ENCODE measurements at places on chromosomes 12 and 14.

- DNase-seq: no peak
Observed at GRCh38 chr14:61923348-61923747, 161.1 kb downstream of the SNAPC1 start.

- peak; percentile 77 for DNase-seq
Observed at GRCh38 chr12:12807970-12808702, 5.0 kb upstream of the DDX47 start.

DNA sequence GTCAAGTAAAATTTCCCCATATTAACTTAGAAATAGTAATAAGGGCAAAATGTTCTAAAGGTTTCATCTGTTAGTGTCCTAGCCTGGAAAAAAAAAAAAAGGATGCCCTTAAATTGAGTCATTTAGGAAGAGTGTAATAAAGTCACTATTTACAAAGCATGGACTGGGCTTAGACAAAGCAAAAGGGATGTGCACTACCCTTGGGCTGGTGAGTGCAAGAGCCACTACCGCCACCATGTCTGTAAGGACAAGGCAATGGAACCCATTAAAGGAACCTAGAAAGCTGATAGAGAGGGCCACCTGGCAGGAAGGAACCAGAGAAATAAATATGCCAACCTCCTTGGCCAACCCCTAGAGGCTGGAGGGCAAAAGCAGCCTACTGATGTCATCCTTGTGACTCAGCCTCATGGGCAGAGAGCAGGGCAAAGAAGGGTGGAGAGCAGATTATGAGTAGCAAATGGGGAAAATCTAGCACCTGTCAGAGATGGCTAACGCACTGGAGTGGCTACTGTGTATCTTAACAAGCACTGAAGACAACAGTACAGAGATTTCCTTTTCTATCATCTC is 59.5 kb upstream of the FUT8 start:
- DNase-seq: no peak

- no peak for DNase-seq
Observed at GRCh38 chr12:74689071-74689655, 151.5 kb downstream of the ATXN7L3B start.

DNA sequence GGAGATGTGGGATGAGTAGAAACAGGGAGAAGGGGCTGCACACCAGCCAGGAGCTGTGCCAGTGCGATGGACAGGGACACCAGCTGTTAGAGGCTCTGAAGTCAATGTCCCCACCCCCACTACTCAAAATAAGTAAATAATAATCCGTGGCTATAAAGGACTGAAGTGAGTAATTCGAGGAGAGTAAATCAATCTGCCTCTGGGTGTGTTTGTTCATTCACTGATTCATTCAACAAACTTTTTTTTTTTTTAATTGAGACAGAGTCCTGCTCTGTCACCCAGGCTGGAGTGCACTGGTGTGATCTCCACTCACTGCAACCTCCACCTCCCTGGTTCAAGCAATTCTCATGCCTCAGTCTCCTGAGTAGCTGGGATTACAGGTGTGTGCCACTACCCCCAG is 363.6 kb downstream of the TMEM132D start:
- DNase-seq: no peak

DNA sequence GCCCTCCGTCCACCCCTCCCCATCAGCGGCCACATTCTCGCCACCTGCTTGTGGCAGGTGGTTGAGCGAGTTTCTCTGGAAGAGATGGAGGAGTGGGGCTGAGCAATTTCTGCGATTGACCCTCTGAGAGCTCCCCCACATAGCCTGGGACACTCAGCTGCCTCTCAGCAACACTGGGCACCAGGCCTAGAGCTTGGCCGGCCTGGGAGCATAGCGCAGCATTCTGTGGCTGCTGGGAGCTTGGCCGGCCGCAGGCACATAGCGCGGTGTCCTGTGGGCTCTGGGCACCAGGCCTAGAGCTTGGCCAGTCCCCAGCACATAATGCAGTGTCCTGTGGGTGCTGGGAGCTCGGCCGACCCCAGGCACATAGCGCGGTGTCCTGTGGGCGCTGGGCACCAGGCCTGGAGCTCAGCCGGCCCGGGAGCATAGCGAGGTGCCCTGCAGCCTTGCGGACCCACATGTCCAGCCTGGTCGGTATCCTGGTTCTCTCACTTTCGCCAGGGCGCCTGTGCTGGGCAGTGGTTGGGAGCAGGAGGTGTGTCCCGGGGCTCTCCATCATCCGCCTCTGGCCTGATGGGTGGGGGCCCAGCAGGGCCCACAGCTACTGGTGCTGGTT is 43.8 kb downstream of the LRCOL1 start:
- no peak for DNase-seq

GRCh38 chr12:29187756-29188155 is 38.7 kb downstream of the FAR2 start:
- DNase-seq: no peak

DNA sequence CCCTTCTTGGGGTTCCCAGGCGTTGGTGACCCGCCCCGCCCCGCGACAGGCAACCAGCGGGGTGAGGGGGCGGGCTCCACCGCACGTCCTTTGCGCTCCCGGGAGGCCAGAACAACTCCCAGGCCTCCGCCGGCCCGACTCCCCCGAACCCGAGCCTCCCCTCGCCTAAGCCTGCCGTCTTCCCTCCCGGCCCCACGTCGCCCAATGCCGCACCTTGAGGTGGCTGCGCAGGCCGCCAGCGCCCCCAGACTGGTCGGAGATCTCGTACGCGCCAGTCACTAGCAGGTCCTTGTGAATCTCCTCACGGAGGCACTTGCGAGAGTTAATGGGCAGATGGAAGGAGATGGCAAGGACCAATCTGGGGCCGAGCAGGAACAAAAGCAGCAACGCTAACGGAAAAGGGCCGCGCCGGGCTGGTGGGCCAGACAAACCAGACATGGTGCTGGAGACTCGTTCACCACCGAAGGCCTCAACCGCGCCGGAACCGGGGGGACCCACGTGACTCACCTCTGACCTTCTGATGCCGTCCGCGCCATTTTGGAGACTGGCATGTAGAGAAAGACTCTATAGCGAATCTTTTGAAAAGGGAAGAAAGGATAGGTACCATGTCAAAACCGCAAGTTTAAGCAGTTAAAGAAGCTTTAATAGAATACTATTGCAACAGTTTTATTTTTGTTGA is at the start of gene TMED10:
Gene TMED10, minus strand, starts transcription at position 471 of the 679 bp plus-strand sequence. Its CDS starts 33 bp downstream, at position 438.
- DNase-seq: peak; percentile 94

DNA sequence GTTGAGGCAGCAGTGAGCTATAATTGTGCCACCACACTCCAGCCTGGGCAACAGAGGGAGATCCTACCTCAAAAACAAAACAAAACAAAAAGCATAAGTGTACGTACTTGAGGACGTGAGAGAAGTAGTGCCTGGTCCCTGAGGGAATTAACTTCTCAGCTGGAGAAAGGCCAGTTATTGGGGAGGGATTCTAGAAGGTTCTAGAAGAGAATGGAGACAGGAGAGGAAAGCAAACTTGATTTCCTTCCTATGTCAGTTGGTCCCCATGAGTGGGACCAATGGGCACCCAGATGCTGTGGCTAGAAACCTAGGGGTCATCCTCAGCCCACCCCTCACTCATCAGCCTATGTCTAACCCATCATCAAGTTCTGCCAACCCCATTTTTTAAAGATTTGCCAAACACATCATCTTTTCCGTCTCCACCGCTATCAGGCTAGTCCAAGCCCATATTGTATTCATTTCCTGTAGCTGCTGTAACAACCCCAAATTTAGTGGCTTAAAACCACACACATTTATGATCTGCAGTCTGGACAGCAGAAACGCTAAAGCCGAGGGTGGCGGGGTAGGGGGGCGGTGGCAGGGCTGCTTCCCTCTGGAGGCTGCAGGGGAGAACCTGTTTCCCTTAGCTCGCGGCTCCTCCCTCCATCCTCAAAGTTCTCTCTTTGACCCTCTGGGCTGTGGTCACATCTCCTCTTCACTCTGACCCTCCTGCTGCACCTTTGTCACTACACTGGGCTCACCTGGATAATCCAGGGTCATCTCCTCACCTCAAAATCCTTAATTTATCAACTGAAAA is 7.2 kb upstream of the RBM19 start:
- no peak for DNase-seq

- no peak for DNase-seq
Observed at GRCh38 chr14:54614296-54614695, 47.4 kb downstream of the SAMD4A start.

- DNase-seq: no peak
Observed at GRCh38 chr12:1662761-1663439, 28.0 kb upstream of the ADIPOR2 start.

- DNase-seq: peak; percentile 82
Observed at GRCh38 chr14:81464253-81465002, 64.3 kb upstream of the STON2 start.

DNA sequence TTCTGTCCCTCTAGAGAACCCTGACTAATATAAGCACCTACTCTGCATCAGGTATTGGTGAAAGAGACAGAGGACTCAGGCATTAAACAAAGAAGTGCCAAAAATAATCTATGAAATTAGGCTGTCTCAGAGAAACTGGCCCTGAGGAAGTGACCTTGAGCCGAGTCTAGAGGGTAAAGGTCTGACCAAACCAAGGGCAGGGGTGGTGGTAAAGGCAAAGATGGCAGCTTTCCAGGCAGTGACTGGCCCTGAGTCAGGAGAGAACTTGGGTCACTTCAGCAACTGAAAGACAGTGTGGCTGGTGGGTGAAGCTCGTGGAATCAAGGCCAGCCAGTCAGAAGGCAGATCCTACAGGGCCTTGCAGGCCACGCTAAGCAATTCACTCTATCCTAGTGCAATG is 30.6 kb downstream of the CDKL1 start:
- no peak for DNase-seq

DNA sequence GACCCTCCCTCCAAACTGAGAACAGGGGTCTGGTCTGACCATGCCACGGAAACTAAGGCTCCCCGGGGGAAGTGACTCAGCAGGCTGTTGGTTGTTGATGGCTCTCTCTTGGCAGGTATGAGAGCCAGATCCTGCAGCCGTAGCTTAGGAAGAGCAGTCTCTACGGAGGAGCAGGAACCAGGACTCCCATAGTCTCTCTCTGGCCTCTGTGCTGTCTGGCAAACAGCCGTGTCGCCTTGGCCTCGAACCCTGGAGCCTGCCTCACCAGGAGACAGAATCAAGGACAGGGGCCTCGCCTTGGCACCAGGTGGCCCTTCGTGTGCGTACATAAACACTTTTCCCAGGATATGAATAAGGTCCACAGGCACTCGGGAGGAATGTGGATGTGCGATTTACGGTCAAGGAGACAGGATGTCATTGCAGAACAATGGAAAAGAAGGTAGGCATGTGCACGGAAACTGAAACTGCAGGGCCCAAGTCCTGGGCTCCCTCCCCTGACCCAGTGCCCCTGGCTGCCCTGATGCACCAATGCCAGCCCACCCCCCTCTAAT is 7.9 kb downstream of the VWF start:
- no peak for DNase-seq

GRCh38 chr14:106509807-106510206 is 983.4 kb downstream of the TMEM121 start:
- DNase-seq: no peak

DNA sequence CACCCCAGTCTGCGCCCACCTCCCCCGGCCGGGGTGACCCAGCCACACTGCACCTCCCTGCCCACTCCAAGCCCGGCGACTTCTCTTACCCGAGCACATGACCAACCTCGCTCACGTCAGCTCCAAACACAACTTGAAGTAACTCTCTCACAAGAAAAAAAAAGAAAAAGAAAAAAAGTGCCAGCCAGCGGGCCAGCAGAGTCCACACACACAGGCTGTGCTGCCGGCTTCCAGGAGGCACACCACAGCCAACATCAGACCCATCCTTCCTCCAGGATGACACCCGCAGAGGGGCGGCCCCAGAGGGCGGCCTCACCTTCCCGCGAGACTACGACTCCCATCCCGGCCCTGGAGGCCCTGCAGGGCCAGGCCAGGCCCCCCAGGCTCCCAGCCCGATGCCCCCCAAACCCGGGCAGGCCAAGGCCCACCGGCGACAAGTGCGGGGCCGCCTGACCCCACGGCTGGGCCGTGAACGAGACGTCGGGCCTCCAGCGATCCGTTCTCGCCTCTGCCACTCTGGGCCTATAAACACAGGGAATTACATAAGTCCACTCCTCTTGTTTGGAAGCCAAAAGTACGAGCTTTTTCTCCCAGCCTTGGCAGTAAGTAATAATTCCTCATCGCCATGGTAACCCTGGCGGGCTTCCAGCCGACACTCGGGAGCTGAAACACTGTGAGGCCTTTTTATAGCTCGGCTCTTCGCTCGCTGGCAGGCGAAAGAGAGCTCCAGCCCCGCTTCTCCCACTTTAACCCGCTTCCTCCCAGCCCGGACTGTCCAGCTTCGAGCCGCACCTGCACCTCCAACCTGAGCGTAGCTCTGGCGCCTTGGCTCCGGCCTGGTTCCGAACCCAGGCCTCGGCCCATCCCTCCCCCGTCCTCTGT is 49.1 kb downstream of the NCOR2 start:
- no peak for DNase-seq

DNA sequence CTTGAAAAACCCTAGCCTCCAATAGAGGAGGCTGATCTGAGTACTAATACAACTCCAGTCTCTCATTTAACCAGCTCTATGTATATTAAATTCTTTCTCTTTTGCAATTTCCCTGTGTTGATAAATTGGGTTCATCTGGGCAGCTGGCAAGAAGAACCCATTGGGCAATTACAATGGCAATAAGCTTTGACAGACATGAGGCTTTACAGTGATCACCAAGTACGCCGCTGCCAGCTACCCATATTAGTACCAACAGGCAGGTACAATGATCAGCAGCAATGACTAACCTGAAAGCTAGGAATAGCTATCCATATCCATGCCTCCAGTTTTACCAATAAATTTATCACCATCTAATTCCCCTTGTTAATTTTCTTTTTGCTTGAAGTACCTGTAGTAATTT is 54.5 kb downstream of the OSBPL8 start:
- DNase-seq: no peak

DNA sequence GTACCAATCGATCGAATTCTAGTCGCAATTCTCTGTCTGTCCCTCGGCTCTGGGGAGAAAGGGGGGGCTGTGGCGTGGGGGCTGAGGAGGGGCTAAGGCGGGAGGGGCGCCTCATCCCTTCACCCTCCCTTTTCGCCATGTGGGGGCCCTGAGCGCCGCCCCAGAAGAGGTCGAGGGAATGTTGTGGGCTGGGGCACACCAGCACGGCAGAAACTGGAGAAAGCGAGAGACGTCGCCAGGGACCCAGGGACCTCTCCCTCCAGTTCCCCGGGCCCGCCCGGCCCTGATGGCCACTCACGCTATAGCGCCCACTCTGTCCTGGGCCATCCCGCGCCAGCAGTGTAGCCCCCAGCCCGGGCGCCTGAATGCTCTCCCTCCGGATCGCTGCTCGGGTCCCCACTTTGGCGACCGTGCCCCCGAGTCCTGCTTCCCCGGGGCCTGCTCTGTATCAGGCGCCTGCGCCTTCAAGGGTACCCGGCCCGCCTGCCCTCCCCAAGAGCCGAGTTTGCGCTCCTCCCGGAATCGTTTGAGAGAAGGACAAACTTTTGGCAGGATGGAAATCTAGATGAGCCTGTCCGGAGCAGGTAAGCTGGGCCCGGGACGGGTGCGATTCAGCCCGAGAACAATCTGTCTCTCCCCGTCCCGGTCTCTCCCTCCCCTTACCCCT is 62.6 kb downstream of the SMUG1 start:
- no peak for DNase-seq

- DNase-seq: no peak
Observed at GRCh38 chr12:49784756-49785409, 43.3 kb downstream of the NCKAP5L start.

- peak; percentile 62 for DNase-seq
Observed at GRCh38 chr14:24310646-24311604, at the start of gene LTB4R. LTB4R (plus strand) TSS chr14:24311502; CDS start chr14:24315652, 4,150 bp downstream.

All from activated CD4-positive, alpha-beta T cell treated with anti-CD3 and anti-CD28 coated beads, Interleukin-2, amount 10 ng/mL, durations not matched to agents 7 days and 5 days (primary cell).